ENCODE measurements at places on chromosomes 11 and 22. TPM values are rescaled to one million over a fixed set of nuclear protein-coding genes. Genes with fewer than 3 reads are reported as not detected.

The CLDN5 gene
- 52.7 TPM for total RNA-seq

The SEC14L3 gene
- not detected for total RNA-seq

The SPON1 gene
- total RNA-seq: 39.1 TPM

The SCARF2 gene
- 3.2 TPM for total RNA-seq

The TCN1 gene
- total RNA-seq: not detected

The KRTAP5-8 gene
- total RNA-seq: not detected

The IL17REL gene
- total RNA-seq: 0.27 TPM

The OLFML1 gene
- total RNA-seq: 2.9 TPM

The CARD10 gene
- 3.4 TPM for total RNA-seq

The MUC5B gene
- total RNA-seq: 0.18 TPM
